ENCODE measurements at places on chromosomes 5 and 9.

- DNase-seq: no peak
These were observed 108.7 kb upstream of the MPDZ start for GRCh38 chr9:13388157-13388556.

GRCh38 chr5:129172580-129172979 is 78.0 kb downstream of the ISOC1 start:
- no peak for DNase-seq

- no peak for DNase-seq
These were observed 763.1 kb downstream of the TAF11L14 start for GRCh38 chr5:18397371-18397770.

- DNase-seq: no peak
These were observed 466 bp upstream of the TTC39B start for GRCh38 chr9:15307523-15307841.

- no peak for DNase-seq
These were observed 115.3 kb downstream of the PSD2 start for GRCh38 chr5:139910901-139911300.

- no peak for DNase-seq
These were observed 254.3 kb downstream of the ZSWIM6 start for GRCh38 chr5:61586096-61587084.

DNA sequence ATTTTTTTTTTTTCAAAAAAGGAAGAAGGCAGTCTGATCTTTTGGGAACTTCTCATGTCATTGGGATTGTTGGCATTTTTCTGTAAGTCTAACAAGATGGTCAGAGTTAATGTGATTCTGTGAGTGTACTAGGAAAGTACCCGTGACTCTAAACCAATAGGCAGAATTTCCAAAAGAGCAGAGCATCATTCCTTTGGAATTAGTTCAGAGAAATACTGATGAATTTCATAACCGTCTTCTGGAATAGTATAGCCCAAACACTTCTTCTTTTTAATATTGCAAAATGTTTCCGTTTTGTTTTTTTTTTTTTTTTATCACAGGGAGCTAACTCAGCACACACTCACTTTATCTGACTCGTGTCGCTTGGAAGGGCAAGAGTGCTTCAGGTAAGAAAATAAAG is 407.4 kb downstream of the DTWD2 start:
- DNase-seq: no peak

DNA sequence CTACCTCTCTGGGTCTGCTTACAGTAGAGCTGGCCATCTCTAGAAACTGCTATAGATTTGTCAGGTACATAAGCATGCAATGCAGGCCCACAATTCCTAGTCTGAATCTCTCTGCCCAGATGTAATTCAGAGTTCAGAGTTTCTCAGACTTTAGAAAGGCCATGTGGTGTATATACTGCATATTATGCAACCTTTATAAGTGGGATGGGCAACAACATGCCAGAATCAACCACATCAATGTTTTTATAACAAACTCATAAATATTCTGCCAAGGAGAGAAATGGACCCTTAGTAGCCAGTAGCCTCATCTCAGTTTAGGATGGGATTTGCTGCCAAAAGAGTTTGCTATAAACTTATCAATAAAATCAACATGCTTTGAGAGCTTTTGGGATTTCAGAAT is 78.8 kb downstream of the SLC1A1 start:
- DNase-seq: no peak

DNA sequence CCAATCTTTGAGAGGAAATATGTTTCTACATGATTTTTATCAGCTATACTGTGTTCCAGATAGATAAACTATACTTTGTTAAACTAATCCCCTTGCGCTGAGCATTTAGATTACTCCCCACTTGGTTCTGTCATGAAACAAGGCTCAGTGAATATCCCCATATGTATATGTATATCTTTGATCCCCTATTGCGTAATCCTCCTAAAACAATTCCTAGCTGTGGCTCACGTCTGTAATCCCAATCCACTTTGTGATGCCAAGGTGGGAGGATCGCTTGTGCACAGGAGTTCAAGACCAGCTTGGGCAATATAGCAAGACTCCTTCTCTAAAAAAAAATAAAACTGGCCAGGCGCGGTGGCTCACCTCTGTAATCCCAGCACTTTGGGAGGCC is 2.7 kb downstream of the PHYHD1 start:
- no peak for DNase-seq

DNA sequence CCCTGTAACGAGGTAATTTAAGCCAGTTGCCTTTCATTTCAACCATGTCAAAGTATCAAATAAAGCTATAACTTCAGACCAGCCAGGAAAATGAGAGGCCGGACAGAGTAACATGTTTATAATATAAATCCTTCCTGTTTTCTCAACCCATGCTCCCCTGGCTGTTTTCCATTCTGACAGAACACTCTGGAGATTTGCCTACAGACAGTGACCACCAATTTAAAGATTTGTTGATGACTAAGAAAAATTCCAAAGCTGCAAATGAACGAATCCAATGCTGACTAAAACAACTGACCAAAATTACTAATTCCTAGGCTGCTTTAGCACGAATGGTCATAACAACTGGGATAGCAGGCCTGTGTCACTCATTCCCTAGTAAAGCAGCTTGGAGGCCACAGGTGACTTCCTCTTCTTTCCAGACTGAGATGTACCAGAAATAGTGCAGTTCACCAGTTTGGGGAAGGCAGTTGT is 141.4 kb downstream of the AOPEP start:
- no peak for DNase-seq

DNA sequence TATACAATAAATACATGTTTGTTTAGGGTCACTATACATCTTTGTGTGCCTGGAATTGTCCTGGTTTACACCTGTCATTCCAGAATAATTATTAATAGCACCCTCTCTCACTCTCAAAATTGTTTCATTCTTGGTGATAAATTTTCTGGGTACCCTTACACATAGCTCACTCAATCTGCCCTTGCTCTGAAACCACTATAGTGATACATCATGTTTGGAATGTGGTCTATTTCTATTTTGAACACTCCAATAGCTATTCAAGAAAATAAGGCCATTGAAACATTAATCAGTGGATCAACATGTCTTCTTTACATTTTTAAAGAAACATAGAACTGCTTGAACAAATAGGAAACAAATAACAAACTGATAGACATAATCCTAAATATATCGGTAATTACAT is 158.7 kb downstream of the ARRDC3 start:
- no peak for DNase-seq

DNA sequence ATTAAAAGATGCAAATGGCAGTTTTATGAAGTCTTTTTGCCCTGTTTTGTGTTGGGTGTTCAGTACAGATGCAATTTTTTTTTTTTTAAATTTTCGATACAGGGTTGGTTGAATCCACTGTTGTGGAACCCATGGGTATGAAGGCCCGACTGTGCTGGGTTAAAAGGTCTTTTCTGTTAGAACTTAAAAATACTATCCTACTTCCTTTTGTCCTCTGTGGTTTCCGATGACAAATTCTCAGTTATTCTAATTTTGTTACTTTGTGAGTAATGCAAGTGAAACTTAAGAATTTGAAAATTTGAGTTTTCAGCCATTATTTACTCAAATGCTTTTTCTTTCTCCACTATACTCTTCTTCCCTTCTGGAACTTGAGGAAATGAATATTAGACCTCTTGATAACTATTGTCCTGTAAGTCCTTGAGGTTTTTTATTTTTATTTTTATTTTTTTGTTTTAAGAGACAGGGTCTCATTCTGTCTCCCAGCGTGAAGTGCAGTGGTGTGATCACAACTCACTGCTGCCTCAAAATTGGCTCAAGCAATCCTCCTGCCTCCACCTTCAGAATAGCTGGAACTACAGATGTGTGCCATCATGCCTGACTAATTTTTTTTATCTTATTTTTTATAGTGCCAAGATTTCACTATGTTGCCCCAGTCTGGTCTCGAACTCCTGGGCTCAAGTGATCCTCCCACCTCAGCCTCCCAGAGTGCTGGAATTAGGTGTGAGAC is 67.5 kb downstream of the ZCCHC7 start:
- DNase-seq: no peak

- no peak for DNase-seq
These were observed 211.7 kb upstream of the ELL2 start for GRCh38 chr5:96173366-96173765.

GRCh38 chr9:105912863-105913516 is 218.6 kb downstream of the TMEM38B start:
- DNase-seq: no peak

- DNase-seq: no peak
These were observed 90.1 kb upstream of the NEURL1B start for GRCh38 chr5:172550996-172551395.

GRCh38 chr9:113659039-113659438 is 195.5 kb downstream of the RGS3 start:
- DNase-seq: no peak

- DNase-seq: peak; percentile 26
These were observed 8.9 kb downstream of the NR2F1-AS1 start for GRCh38 chr5:93572101-93572607.

DNA sequence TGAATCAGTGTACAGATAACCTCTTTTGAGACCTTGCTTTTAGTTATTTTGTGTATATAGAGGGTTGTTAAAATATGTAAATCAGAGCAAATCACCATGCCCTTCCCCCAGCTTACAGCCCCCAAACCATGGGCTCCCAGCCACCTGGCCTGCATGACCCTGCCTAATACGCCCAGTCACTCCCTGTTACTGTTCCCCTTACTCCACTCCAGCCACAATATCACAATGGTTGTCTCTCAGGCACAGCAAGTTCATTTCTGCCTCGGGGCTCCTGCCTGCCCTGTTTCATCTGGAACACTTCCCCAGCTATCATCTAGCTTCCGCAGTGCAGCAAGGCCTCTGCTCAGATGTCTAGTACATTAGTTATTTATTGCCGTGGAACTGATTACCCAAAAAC is 5.0 kb upstream of the CARD19 start:
- DNase-seq: peak; percentile 8

- no peak for DNase-seq
These were observed 499.5 kb upstream of the BRINP1 start for GRCh38 chr9:119868694-119869093.

GRCh38 chr9:15592317-15592716 is 39.5 kb downstream of the CCDC171 start:
- no peak for DNase-seq
